ENCODE measurements at places on chromosomes 5 and 9.
A peak's percentile ranks its signal among the peaks of the same experiment; 100 is the strongest.

DNA sequence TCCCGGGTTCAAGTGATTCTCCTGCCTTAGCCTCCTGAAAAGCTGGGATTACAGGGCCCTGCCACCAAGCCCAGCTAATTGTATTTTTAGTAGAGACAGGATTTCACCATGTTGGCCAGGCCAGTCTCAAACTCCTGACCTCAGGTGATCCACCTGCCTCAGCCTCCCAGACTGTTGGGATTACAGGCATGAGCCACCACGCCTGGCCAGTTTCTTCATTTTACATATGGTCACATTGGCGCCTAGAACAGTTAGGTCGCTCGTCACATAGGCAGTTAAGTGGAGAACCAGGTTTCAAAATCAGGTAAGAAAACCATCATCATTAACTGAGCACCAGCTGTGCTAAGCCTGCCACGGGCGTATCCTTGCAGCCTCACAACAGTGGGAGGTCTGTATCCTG, 36.1 kb downstream of the OLFML2A start:
- DNase-seq: no peak

DNA sequence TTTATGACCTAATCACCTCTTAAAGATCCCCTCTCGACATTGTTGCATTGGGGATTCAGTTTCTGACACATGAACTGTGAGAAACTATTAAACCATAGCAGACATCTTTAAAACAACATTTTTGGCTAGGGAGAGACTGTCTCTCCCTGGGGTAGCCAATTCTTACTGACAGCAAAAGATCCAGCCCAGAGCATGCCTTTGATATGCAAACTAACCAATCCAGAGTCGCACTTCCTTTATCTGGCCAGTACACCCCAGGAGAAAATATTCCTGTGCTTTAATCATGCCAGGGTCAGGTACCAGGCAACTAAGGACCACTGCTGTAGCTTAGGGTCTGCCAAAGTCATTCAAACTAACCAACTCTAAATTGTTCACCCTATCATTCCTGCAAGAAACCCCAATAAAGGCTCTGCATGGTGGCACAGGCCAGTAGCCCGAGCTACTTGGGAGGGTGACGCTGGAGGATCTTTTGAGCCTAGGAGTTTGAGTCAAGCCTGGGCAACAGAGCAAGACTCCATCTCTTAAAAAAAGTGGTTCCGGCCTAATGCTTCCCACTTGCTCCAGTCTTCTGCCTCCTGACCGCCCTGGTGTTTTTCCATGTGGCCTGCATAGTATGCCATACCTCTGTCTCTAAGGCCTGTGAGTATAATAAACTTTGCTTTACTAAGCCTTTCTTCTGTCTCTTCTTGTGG, 62.3 kb upstream of the DAPK1 start:
- no peak for DNase-seq

GRCh38 chr5:173714551-173715428, 98.3 kb upstream of the BOD1 start:
- peak; percentile 75 for DNase-seq

DNA sequence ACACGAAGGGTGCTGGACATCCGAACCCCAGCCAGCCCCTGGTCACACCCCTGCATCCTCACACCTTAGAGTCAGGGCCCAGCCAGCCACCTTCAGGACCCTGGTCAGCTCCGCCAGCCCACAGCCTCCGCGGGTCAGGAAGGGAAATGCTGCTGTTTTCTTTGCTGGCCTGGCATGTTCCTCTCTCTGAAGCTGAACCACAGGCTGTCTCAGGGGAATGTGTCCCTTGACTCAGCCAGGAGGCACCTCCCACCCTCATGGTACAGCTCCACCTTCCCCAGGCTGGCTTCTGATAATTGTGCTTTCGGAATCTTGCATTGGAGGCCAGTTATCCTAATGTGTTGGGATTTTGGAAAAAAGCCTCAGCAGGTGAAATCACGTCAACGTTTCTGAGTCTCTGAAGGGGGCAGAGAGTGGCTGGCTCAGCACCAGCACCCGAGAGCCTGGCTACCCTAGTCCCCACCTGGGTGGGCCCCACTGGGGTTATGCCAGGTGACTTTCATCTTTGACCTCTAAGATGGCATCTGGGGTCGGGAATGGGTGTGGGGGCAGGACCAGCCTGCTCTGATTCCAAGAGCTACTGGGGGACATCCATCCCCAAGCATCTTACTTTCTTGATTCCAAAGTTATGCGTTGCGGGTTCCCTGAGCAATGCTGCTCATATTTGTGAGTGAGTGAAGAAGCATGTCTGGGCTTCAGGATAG, 9.8 kb upstream of the OLFM1 start:
- DNase-seq: peak; percentile 24

- DNase-seq: no peak
These were observed 22.1 kb upstream of the FCN1 start for GRCh38 chr9:134939836-134940235.

DNA sequence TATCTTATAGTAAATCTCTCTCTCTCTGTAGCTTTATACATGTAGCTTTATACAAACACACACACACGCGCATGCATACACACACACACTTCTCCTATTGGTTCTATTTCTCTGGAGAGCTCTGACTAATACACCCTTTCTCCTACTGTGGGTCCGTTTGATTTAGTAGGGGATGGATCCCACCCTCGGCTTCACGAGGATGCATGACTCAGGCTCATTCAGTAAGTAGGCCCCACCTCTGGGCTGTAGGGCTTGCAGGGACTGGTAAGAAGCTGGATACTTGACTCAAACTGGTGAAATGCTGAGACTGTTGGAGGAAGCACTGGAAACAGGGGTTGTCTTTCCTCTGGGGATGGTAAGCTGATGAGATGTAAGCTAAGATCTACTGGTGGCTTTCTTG, 98.7 kb downstream of the SLC24A2 start:
- DNase-seq: no peak

DNA sequence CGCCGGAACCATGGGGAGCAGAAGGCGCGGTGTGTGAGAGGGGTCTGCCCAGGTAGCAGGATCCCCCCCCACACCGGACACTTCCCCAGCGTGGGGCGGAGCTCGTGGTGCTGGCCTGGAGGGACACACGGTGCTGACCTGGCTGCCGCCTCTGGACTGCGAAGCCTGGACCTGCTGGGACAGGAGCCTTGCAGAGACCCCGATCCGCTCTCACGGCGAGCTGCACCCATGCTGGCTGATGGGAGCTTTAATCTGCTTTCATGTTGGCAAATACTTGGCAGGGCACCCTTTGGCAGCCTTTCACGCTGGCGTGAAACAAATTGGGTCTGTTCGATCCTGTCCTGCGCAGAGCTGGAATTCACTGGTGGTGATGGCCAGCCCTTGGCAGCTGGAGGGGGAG, 7.4 kb downstream of the NKD2 start:
- DNase-seq: no peak

GRCh38 chr5:78626009-78626571, 22.5 kb downstream of the LHFPL2 start:
- DNase-seq: peak; percentile 49

All from choroid plexus epithelial cell (primary cell).